HuH-7 (cell line): ENCODE measurements at places on chromosomes 6 and 20.

DNA sequence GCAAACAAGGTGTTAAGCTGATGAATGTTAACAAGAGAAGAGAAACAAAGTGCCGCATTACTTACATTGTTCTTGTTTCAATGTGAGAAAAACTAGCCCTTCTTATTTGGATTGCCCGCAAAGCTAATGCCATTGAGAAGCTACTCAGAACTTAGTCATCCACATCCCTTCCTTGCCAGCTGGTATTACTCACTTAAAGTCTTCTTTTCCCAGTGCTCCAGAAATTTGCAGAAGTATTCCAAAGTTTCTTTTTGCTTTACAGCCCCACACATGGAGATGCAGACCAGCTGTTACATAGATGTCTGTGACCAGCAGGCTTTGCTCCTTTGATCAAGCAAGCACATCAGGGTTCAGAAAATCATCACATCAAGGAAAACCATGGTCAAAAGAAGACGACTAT is 529.0 kb downstream of the TBC1D32 start:
- no peak for DNase-seq

- DNase-seq = peak; percentile 37
These were observed 255.9 kb downstream of the FOXC1 start for GRCh38 chr6:1865585-1865984.

- DNase-seq = no peak
These were observed 121.0 kb downstream of the UST start for GRCh38 chr6:148867862-148868261.

DNA sequence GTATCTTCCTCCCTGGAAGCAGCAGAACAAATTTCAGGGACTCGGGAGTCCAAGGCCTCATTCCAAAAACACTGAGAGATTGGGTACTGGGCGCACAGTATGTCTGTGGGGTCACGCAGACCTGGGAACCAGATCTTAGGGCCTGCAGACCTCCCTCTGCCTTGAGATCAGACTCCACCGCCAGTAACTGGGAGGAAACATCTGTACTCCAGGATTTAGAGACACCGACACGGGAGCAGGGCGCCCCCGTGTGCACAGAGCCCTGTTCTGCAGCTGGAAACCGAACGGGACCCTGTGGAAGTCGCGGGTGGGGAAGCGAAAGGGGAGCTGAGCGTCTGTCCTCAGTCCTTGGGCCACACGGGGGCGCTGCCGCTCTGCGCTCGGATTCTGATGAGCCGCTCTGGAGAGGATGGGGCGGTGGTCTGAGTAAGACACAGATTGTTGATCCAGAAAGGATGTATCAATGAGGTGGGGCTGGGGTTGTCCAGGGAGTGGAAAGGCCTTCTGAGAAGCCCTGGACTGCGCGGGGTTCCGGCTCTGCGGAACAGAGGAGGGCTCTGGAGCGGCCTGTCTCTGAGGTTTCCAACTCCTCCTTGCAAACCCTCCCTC is 35.7 kb upstream of the HLA-E start:
- peak; percentile 93 for DNase-seq

- peak; percentile 76 for DNase-seq
These were observed 20.1 kb downstream of the MRPS18A start for GRCh38 chr6:43667245-43668150.

DNA sequence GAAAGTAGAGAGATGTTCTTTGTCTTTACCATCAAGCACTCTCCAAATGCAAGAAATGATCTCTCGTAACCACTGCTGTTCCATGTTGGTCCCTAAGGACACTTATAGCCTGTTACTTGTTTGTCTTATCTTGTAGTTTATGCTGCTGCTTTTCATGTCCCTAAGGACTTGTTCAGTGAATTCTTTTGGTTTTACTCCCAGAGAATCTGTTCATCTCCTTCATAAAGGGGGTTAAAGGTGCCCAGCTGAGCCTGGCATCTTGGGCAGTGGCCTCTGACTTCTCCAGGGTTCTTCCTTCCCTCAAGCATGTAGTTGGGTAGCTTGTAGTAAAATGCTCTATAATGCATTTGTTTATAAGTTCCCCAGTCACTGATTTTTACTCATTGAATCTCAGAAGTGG is 864 bp upstream of the PKIG start:
- no peak for DNase-seq

DNA sequence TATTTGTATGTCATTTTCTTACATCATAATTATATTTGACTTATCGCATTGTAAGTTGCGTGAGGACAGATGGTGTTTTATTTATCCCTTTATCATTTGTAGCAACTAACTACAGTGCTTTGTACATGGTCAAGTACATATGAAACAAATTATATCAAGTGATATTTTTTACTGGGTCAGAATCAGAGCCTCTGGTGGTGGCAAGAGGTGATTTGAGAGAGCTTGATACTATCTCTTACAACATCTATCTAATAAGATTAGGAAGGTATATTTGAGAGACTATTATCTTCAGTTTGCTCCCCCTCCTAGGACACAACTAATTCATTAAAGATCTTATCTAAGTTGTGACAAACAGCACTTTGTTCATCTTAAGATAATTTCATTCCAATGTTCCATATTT is 47.7 kb downstream of the BCKDHB start:
- no peak for DNase-seq

DNA sequence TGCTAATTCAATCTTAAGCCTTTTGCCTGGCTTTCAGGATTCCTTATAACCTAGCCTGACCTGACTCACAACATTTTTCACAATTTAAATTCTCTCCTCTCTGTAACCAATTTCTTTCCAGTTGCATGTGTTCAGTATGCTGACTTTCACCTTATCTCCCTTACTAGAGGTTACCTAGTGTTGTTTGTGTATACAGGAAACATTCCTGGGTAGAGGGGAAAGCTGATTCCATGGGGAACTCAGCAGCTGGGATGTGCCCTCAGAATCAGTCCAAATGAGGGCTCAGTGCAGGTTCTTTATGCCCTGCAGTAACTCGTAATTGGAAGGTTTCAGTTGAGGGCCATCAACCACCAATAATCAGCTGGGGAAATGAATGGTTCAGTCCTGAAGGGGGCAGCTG is 18.5 kb downstream of the PKIB start:
- no peak for DNase-seq

- DNase-seq = no peak
These were observed 109.7 kb upstream of the FOXQ1 start for GRCh38 chr6:1202201-1202600.

DNA sequence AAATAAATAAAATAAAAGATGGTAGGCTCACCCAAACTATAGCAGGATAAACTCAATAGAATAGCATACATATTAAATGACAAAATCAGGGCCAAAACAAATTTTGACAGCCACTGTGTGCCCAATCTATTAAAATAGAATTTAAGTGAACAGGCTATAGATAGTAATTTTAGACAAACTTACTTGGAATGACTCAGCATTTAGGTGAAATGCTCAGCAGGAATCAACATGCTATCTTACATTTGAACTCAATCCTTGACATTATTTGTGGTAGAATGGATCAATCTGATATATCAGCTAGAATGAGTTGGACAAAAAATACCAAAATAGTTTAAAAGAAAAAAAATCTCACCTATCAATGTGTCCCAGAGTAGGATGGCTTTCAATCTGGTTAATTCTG is 578.6 kb downstream of the RFPL4B start:
- DNase-seq = no peak

- DNase-seq = no peak
These were observed 94.9 kb downstream of the CEBPB start for GRCh38 chr20:50285376-50286173.

GRCh38 chr6:96844530-96844929 is 7.3 kb upstream of the GPR63 start:
- DNase-seq = no peak

DNA sequence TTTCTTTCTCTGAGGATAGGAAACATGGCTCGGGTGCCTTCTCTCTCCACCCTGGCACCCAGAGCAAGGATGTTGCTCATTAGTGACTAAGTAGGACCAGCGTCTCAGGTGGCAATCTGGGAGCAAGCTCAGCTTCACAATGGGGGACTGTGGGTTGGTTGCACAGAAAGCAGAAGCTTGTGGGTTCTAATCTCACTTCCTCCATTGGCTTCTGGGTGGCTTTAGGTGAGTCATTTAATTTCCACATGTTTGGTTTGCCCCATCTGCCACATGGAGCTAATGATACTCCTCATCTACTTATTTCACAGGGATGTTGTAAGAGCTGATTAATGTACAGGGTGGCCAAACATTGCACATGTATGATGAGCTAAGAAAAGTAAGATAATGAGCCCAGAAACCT is 54.8 kb upstream of the AKIRIN2 start:
- no peak for DNase-seq

DNA sequence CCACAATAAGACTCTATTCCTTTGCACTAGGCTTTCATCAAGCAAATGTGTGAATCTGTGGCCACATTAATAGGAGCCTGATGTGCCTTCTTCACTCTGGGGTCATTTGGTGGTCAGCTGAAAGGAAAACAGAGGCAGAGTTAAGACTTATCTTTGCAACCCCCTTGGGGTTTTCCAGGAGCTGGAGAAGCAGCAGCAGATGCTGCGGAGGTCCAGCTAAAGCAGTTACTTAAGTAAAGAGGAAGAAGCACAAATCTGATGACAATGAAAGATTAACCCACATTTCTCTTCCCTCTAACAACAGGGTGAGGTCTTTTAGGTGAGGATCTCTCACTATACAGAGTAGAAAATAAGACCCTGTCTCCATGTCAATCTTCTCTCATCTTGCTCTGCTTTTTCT is 45.4 kb upstream of the QKI start:
- no peak for DNase-seq

GRCh38 chr6:111471533-111471932 is 11.5 kb downstream of the REV3L start:
- DNase-seq = no peak

GRCh38 chr6:24854077-24854666 is 55.5 kb upstream of the ARMH2 start:
- no peak for DNase-seq

GRCh38 chr6:146191612-146192011 is 162.8 kb downstream of the GRM1 start:
- no peak for DNase-seq

GRCh38 chr20:23647346-23647745 is 9.6 kb upstream of the CST3 start:
- no peak for DNase-seq

DNA sequence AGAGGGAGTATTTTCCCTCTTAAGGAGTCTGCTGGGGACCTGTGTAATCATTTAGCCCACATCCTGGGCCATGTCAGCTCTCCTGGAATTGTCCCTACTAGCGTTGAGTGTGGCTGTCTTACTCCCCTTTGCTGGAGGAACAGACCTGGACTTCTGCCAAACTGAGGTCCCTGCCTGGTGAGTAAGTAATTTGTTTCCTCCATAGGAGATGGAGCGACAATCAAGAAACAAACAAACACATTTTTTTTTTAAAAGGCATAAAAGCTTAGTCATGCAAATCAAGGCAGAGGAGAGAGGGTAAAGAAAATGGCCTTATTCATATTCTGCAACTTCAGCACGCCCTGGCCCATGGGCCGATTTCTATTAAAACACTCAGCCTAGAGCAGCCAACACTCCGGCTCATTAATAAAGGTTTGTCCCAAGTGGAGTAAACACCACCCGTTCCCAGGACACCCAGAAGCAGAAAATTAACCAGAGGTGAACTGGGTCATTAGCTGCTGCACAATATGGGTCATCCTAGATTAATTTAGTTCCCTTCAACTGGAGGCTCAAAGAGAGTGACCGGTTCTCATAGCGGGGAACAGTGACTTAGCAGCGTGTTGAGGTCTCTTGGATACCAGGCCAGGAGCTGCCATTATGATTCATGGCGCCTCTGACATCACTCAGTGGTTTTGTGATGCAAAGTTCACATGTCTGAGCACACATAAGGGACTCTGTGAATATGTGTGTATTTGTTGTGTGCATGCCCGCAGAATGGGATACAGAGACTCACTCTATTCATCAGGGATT is 165.0 kb upstream of the SULF2 start:
- no peak for DNase-seq

- DNase-seq = no peak
These were observed 42.6 kb upstream of the PHACTR3 start for GRCh38 chr20:59561614-59562277.

GRCh38 chr20:11870411-11870810 is 47.3 kb upstream of the BTBD3 start:
- no peak for DNase-seq

DNA sequence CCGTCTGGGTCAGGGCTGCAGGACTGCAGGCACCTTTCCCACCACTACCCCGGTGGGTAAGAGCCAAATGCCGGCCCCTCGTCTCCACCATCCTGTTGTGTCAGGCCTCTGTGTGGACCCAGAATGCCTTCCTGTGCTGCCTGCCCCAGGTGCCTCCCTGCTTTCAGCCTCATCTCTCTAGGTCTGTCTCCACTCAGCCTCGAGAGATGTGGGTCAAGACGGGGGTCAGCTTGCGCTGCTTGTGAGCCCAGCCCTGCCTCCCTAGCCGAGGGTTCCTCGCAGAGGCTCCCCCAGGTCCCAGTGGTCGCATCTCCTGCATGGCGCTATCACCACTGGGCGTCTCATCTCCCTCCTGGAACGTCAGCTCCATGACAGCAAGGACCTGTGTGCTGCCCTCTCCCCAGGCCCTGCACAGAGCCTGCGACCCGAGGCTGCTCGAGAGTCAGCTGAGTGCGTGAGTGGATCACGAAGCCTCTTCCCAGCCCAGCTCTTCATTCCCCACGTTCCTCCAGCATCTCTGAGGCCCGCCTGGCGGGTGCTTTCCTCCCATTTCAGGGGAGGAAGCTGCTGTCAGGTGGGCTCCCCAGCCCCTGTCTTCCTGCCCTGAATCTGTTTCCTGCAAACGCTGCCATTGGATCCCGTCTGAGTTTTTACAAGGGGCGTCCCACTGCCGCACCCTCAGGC is 38.7 kb upstream of the ZBP1 start:
- no peak for DNase-seq

DNA sequence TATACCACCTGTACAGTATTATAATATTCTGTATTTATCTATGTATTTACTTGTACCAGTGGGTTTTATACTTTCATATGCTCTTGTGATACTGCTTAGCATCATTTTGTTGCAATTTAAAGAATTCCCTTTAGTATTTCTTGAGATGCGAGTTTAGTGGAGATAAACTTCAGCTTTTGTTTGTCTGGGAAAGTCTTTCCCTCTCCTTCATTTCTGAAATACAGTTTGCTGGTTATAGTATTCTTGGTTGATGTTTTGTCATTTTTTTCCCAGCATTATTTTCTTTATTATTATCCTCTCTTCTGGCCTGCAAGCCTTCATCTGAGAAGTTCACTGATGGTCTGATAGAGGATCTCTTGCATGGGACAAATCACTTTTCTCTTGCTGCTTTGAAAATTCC is 136.6 kb upstream of the MCHR2 start:
- no peak for DNase-seq
